ENCODE measurements at places on chromosomes 2 and 18.
A peak's percentile ranks its signal among the peaks of the same experiment; 100 is the strongest.

DNA sequence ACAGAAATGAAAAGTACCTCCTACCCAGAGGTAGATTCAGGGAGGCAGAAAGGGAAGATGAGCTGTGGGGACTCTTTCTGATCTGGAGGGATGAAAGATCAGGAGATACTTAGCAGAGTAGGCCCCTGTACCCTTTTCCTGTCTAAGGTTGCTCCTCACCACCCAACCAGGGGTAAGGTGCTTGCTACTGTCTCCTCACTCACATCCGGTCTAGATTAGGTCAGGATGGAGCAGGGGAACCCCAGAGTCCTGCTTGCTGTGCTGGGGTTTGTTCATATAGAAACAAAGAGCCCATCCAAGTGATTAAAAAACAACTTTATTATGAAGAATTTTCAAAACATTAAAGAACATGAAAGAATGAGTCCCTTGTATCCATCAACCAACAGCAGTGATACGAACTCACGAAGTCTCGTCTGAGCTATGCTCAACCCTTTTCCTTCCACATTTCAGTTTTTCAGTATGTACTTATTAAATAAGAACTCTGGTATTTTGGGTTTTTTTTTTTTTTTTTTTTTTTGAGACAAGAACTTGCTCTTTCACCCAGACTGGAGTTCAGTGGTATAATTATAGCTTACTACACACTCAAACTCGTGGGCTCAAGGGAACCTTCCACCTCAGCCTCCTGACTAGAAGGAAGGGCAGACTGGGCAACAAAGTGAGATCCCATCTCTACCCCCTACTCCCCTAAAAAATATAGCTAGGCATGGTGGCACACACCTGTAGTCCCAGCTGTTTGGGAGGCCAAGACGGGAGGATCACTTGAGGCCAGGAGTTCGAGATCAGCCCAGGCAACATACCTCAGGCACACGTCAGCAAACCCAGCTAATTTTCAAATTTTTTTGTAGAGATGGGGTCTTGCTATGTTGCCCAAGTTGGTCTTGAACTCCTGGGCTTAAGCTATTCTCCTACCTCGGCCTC, 28.5 kb upstream of the MCFD2 start:
- no peak for DNase-seq

DNA sequence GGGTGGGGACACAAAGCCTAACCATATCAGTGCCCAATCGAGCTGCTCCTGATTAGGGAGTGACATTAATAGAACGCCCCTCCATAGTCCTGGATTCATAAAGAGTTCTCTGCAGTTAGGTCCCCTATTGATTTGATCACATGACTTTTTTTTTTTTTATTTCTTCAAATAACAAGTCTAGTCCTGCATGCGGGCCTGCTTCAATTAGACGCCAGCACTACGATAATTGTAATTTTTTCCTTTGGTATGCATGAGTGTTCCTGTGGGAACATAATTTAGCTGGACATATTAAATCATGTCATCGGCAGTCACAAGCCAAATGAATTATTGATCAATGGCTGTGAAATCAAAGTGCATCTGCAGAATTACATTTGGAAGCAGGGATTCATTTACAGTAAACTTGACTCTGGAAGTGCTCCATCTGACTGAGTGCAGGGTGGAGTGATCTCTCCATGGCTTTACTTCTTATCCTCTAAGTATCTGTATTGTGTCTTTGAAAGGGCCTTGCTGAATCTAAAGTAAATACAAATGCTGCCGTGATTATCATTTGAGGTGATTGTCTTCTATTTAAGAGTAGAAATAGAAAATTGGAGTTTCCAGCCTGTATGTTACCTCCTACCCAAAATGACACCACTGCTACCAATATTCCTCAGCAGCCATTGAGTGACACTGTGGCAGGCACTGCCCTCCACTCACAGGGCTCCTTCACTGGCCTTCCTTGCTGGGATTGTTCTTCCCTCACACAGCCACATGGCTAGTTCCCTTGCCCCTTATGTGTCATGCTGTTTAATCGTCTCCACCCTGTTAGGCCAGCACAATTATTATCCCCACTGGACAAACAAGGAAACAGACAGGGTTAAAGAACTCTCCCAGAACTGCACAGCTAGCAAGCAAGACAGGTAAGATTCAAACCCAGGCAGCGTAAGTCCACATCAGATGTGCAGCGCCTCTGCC, 337.4 kb upstream of the ID2 start:
- no peak for DNase-seq

DNA sequence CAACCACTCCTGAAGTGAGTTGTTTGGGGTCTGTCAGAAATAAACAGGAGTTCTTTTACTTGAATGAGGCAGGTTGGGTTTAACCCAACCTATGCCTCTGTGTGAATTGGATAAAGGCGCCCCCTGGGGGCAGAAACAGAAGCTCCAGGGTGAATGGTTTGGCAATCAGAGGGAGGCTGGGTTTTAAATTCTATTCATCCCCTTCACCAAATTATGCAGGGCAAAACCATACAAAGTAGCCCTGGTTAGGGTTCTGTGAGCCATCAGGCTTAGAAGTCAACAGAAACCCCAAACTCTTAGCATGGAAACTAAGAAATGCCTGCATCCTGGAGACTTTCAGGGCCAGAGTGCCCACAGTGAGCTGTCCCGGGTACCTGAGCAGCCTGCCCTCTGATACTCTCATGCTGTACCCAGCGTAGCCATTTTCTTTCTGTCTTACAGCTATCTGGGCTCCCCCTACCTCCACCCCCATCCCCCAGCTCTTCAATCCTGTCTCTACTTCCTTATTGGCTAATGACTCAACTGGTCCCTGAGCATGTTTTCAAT, 241.5 kb downstream of the ICOS start:
- DNase-seq: peak; percentile 28

DNA sequence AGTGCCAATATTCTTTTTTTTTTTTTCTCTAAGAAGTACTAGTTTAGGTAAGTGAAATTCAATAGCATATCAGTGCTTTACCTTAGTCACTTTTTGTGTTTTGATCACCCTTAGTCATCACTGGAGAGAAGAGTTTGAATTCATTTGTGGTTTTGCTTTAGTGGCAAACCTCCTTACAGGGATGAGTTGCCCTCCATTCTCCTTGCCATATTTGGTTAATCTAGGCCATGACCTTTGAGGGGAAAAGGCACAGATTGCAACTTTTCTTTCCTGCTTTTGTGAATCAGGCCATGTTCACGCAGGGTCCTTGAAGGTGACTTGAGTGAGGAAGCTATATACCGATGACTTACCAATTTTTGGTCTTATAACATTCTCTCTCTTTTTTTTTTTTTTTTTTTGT, 34.4 kb downstream of the PLEKHA3 start:
- DNase-seq: no peak

DNA sequence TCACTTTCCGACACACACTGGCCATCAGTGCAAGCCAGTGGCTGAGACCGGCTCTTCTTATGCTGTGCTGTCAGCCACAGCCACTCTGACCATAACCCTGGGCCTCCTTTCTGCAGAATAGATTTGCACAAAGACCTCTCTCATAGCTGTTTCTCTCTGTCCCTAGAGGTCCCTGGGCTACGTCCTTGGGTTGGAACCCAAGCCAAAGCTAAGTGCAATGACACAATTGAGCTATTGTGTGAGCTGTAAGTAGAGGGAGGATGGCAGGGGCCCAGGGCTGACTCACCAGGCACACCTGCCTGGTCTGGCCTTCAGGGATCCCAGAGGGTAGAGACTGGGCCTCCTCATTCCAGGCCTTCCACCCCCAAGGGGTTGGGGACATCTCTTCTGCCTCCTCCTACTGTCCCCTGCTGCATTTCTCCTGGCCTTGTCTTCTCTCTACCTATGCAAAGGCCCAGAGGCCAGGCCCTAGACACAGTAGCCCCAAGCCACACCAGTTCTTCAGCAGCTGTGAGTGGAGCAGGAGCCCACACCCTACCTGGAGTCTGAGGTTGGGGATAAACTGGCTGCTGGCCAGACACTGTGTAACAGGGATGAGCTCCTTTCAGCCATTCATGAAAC, 174.6 kb downstream of the NCK2 start:
- peak; percentile 89 for DNase-seq

DNA sequence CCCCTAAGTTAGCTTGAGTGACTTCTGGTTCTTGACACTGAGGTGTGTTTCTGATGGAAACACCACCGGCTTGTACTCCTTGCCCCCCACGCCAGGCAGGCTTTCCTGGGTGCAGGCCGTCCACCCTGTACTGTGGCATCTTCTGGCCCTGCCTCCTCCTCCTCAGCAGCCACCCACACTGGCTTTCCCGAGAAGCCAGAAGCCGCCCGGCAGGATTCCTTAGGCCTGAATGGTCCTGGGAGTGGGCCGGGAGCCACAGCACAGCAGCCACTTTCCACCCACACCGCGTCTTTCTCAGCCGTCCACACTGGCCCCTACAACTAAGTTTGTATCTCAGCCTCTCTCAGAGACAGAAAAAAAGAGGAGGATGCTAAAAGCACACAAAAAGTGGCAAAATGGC, 2.1 kb upstream of the HSBP1L1 start:
- no peak for DNase-seq

GRCh38 chr18:23757437-23757733, 68.1 kb downstream of the LAMA3 start:
- no peak for DNase-seq

DNA sequence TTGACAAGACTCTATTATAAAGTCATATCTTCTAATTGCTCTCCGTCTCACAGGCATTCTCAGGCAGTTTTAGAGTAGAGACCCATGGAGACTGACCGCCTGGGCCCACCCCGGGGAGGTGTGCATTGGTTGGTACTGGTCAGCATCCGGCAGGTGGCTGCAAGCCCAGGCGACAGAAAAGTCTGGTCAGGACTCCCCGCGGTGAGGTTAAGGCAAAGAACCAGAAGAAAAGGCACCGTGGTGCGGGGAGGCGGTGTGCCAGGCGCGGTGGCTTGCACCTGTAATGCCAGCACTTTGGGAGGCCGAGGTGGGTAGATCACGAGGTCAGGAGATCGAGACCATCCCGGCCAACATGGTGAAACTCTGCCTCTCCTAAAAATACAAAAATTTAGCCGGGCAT, 32.5 kb downstream of the AMER3 start:
- DNase-seq: no peak

- DNase-seq: no peak
Measured at GRCh38 chr2:14872779-14873325, 240.3 kb downstream of the LRATD1 start.

DNA sequence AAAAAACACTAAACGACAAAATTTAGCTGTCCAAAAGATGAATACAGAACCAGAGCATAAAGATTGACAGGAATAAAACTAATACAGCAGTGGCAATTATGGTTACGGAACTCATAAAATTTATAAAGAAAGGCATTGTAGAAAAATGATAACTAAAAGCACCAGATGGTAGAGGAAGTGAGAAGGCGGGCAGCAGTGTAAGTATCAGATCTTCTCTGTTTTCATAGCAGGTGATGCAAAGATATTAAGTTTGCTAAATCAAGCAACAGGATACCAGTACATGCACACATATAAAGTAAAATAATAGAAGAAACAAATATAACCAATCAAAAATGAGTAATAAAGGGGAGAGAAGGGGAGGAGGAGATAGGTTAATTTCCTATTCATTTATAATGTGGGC, 103.9 kb upstream of the MEX3C start:
- DNase-seq: no peak

GRCh38 chr2:68767996-68768395, 33.4 kb downstream of the ARHGAP25 start:
- no peak for DNase-seq

DNA sequence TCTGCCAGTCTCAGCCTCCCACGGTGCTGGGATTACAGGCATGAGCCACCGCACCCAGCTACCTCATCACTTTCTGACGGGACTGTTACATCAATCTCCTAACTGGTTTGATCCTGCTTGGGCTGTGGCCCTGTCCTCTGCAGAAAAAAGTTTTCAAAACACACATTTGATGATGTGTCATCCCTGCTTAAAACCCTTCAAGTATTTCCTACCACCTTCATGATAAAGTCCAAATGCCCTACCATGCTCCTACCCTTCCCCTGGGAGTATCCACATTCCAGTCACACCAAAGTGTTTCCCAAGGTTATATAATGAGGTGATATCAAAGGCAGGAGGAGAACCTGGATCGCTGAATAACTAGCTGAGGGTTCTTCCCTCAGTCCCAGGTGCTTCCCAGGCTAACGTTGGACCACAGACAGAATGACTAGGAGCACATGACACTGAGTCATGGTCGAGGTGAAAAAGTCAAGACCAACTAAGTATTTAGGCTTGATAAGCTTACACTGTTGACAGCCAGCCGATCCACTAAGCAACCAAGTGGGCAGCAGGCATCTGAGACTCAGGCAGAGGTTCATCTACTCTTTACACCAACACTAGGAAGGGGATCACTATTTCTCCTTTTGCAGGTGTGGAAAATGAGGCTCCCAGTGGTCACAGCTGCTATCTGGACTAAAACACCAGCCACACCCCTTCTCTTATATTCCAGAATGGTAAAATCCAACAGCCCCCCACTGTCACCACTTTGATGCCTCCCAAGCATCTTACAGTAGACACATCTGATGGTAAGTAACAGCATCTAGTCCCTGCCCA, 31.8 kb downstream of the CYRIA start:
- DNase-seq: peak; percentile 35

DNA sequence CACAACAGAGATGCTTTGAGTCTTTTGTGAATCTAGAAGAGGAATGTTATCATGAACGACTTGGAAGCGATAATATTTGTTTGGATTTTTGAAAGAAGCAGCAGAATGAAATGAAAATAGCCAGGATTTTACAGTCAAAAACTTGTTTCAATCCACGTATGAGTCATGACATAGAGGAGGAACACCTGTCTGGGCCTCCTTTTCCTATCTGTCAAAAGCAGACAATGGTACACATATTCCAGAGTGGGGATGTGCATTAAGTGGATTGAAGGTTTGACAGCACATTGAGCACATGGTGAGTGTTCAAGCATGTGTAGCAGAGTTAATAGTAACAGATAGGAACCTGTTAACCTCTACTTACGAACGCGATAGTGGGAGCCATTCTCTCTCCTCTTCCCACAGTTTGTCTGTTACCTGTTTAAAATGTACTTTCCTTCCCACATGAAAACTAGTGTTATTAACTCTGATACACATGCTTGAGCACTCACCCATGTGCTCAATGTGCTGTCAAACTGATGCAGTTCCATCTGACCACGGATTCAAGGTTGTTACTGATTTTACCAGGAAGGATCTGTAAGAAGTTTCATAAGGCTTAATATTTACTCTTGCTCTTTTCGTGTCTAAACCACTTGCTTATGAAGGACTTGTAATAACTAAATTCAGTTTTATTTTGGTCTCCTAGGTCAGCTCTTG, 863.4 kb upstream of the SOX11 start:
- DNase-seq: no peak

GRCh38 chr18:47413327-47413726, 161.9 kb upstream of the SKOR2 start:
- no peak for DNase-seq

GRCh38 chr2:44351676-44352075, 9.6 kb downstream of the PREPL start:
- no peak for DNase-seq

DNA sequence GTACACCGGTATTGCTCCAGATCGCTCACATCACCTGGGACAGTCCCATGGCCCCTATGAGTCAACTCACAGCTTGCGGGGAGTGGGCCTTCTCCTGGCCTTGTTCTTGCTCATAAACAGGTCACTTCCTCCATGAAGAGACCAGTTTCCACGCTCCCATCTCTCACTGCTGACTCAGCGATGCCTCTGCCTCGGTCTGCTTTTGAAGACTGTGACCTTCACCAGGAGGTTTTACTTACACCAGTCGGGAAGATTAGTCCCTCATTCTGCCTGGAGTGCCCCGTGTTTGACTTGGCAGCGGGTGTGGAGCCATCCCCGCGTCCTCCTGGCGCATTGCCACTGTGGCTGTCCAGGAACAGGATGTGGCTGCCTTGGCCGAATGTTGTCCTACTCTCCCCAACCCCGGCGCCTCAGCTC, 159.8 kb downstream of the RHBDD1 start:
- no peak for DNase-seq

GRCh38 chr2:165067643-165068486, 112.5 kb upstream of the SLC38A11 start:
- DNase-seq: peak; percentile 57
